ENCODE measurements at places on chromosomes 2 and 18.

DNA sequence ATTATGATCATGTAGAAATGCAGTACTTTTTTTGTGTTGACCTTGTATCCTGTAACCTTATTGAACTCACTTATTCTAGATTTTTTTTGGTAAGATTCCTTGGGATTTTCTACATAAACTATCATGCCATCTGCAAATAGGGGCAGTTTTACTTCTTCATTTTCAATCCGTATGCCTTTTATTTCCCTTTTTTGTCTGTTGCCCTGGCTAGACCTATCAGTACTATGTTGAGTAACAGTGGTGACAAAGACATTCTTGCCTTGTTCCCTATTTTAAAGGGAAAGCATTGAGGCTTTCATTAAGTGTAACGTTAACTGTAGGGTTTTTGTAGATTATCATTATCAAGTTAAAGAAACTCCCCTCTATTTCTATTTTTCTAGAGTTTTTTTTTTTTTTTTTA is 92.3 kb downstream of the LYPD1 start:
- no peak for DNase-seq

DNA sequence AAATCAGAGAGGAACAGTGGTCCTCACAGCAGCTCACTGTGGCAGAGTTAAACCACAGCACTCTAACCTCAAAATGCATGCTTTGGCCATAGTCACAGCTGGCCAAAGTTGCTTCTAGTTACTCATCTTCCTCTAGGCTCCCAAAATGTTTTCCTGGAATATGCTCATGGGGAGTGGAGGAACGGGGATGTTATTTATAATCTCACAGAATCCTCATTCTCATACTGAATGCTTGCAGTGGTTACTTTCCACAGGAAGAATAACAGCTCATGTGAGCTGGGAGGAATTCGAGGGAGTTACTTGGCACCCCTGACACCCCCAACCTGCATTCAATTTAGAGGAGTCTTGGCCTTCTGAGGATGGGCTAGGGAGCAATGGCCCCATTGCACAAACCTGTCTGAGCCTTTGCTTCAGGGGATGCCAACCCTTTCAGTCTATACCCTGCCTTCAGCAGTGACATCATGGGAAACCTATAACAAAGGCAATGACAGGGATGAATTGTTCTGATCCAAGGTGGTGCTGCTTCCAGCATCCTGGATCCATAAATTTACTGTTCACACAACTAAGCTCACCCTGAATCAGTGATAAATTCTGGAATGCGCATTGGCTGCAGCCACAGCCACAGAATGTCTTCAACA is 22.4 kb upstream of the CCBE1 start:
- peak; percentile 58 for DNase-seq

- DNase-seq = peak; percentile 55
Observed at GRCh38 chr2:175690113-175690837, 311.8 kb downstream of the LNPK start.

GRCh38 chr18:76956648-76957047 is 134.3 kb downstream of the ZNF236 start:
- no peak for DNase-seq

GRCh38 chr2:120224735-120225548 is 1.7 kb upstream of the TMEM185B start:
- DNase-seq = no peak

DNA sequence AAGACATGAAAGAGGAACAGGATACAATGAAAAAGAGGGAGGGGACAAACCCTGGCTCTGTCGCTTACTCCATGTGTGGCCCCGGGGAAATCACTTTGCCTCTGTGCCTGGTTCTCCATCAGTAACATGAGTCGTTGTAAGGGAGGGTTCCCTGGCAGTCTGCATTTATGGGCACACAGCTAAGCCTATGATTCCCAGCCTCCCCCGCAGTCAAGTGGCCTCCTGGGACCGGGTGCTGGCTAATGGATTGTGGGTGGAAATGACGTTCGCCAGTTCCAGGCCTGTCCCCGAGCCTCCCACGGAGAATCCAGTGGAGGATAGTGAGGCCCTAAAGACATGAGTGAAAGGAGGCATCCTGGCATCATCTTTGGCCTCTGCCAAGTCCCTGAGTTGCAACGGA is 42.7 kb downstream of the SFXN5 start:
- peak; percentile 55 for DNase-seq

DNA sequence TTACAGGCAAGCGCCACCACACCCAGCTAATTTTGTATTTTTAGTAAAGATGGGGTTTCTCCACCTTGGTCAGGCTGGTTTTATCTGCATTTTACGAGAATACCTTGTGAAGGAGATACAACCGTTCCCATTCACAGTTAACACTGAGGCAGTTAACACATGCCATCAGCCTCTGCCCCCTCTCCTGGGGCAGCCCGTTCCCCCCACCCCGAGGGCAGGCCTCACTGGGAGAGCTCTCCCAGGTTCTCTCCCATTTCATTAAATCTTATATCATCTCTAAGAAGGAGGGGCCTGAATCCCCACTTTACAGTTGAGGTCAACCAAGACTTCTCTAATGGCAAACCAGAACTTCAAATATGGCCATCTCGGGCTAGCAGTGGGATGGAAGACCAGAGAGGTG is 95.0 kb upstream of the ST3GAL5 start:
- DNase-seq = no peak

DNA sequence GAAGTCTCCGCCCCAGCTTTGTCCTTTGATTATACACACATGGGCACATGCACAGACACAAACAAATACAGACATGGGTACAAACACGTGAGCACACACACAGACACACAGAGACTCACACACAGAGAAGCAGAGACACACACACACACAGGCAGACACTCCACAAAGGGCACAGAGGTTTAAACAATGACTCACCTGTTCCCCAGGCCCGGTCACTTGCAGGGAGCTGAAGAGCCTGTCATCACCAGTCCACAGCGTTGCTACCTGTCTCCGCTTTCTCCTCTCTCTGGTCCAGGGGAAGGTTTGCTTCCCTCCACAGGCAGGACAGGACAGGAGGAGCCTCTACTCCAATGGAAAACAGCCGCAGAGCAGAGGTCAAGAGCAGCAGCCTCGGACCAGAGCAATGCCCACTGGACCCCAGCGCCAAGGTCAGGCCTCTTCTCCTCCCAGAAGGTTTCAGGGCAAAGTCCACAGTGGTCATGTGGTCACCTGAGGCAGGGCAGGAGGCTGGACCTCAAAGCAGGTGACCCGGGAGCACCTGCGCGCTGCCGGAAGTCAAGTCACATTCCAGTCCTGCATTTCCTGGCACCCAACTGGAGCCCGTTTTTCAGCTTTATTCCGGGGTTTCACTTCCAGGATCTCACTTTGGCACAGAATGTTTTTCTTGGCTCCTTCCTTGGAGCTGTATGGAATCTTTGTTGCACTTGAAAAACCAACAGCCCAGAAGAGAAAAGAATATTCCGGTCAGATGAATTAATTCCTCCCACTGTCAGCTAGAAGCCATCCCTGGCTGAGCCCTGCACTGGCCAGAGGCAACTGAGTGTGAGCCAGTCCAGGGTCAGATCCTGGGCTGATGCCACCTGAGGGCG is at the start of gene RAB17:
Gene RAB17 (minus strand): TSS at position 463 of the 869 bp plus-strand sequence. CDS start 4,580 bp downstream, outside the sequence.
- DNase-seq = peak; percentile 51

GRCh38 chr2:127093648-127094210 is 13.2 kb downstream of the BIN1 start:
- no peak for DNase-seq

DNA sequence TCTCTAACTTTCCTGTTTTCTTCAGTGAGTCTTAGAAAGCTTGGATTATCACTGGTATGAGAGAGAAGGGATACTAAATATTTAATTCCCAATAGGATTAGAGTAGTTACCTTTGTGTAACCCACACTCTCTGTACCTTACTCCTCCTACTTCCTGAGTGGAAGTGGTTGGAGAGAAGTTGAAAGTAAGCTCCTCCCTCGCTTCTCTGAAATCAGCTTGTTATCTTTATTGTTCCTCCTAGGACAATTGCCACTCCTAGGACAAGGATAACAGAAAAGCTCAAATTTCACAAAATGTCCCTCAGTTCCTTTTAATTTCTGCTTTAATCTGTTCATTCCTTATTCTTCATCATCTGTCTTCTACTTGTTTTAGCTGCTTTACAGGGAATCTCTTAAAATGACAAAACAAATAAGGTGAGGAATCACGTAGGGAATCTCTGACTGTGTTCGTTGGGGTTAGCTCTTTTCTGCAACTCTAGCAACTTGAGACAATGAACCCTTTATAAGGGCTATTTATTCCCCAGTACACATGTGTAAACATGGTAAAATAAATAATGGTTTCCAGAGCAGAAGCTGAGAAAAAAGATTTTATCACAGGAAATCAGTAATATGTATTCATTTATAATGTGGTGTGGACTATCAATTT is 8.6 kb downstream of the ITPRID2 start:
- DNase-seq = no peak

DNA sequence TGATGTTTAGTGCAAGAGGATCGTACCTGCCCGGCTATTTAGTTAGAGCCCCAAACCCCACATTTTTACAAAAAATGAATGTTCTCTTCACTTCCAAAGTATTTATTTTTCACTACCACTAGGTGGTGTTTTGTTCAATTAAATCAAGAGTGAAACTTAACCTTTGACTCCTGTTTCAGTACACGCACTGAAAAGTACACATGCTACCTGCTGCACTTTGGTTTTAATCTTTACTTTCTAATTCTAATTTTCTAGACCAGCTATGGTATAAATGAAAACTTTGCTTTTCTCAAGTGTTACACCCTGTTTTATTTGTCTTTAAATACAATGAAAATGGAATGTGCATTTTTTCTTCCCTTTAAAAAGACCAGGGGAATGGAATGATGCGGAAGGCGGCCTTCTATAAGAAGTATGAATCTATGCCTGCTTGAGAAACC is 31.4 kb upstream of the CHN1 start:
- DNase-seq = peak; percentile 4

DNA sequence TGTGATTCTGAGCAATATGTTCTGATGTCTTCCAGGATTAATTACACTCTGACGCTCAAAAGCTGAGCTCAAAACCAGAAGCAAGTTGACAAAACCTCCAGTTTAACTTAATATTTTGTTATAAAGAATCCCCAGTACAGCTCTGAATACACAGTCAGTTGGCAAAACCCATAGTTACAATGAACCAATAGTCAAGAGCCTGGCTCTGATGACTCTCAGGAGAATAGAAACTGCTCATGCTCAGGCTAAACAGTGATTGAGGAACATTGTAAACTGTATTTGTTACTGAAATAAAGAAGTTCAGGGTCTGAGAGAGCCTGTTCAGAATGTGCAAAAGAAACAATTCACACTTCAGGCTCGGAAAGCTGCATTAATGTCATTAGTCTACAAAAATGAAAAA is 1565.9 kb downstream of the SUCLG1 start:
- no peak for DNase-seq

DNA sequence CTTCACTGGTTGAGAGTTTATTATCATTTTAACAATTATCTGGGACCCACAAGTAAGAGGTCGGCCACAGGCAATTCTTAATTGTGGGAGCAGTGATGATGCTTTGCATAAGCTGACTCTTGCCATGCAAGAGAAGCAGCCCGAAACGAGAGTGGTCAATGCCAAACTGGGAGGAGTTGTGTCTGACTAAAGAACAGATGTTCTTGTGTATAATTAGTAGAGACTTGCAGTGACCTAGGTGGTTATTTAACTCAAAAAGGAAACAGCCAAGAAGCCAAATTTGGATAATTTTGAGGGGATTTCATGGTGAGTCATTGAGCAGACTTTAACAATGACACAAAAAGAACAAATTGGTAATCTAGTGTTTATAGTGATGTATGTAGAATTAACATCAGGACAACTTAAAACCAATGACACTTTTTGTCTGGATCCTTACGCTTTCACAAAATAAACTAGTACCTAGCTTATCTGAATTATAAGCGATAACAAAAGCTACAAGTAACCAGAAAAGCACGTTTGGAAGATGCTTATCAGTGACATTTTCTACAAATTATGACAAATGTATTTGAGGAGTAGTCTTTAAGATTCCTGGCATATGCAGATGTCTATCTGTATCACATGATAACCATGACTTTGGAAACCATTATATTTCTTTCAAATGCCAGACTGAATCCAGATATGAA is 184.7 kb upstream of the DLGAP1 start:
- DNase-seq = peak; percentile 2

- DNase-seq = no peak
Observed at GRCh38 chr18:22387364-22387763, 30.4 kb downstream of the CTAGE1 start.

GRCh38 chr18:68034296-68034695 is 517.8 kb upstream of the DSEL start:
- no peak for DNase-seq

DNA sequence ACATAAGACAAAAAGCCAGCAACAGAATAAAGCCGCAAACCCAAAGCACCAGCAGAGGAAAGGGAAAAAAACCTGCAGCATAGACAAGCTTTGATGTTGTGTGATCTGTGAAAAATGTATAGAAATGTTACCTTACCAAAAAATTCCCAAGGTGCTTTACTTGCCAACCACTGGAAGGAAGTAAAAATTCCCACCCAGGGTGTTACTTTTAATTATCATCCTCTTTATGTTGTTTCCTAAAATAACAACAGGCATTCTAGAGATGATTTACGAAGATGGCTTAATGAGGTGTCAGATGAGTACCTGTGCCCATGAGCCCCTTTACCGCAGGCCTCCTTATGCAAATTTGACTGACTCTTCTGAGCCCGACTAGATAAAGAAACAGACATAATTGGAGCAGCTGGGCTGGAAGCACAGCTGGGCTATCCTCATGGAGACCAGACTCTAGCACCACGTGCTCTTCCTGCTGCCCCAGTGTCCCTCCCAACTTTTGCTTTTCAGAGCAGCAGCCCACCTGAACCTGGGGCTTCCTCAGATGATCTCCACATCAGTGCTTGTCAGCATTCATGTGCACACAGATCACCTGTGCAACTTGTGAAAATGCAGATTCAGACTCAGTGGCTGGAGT is 41.5 kb downstream of the SRSF7 start:
- no peak for DNase-seq

DNA sequence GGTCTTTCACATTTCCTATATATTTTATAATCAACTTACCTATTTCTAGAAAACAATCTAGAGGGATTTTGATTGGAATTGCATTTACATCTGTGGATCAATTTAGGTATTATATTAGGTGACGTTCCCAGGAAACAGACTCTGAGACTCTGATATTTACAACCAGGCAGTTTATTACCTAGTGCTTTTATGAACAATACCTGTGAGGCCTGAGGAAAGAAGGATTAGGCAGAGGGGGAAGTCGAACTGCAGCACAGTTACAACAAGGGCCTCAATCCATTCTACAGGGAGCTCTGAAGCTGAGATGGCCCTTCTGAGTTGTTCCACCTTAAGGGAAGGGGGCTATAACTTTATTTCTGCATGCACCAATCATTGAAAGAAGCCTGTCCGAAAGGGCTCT is 206.9 kb downstream of the MYO1B start:
- no peak for DNase-seq

GRCh38 chr2:108643261-108643849 is 75.9 kb upstream of the RANBP2 start:
- DNase-seq = no peak

GRCh38 chr2:133420788-133421187 is 147.5 kb downstream of the NCKAP5 start:
- DNase-seq = no peak

- DNase-seq = no peak
Observed at GRCh38 chr2:149077861-149078260, 39.4 kb downstream of the LYPD6B start.

- DNase-seq = no peak
Observed at GRCh38 chr2:32835148-32835547, 111.6 kb upstream of the LTBP1 start.

Measured in Daoy (cell line).